ENCODE measurements at places on chromosomes 2 and 18.

- DNase-seq = no peak
Measured at GRCh38 chr2:26691881-26692278, 642 bp upstream of the KCNK3 start.

DNA sequence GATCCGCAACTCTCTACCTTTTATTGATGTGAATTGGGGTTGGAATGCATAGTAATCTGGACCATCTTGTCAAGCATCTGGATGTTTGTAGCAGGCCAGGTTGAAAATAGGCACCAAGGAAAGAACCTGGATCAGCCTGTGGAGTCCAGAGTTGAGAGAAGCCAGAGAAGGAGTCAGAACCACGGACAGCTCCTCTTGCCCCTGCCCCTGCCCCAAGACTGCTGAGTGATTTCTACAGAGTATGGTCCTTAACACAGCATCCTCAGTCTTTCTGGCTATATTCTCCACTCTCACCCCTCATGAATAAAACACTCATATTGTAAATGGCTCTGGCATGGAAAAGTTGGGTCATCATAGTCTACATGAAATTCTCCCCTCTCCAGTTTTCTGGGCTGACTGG, 154.6 kb downstream of the LOXHD1 start:
- DNase-seq = no peak

GRCh38 chr2:204170411-204170810, 233.8 kb downstream of the ICOS start:
- DNase-seq = no peak

- no peak for DNase-seq
Measured at GRCh38 chr2:105680357-105680756, 64.4 kb upstream of the NCK2 start.

DNA sequence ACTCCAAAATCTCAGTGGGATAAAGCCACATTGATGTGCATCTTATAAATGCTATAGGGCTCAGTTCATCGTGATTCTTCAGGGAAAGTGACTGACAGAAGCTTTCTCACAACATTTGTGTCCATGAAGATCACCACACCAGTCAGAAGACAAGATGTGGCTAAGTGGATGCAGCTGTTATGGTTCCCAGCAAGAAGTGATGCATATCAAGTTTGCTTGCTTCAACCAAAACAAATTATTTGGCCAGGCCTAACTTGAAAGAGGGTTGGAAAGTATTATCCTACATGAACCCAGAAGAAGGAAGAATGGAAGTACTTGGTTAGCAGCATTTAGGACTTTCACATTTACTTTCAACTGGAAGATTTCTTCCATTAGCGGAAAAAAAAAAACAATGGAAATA, 210.0 kb upstream of the ACVR2A start:
- DNase-seq = no peak

GRCh38 chr2:207530160-207531031, 634 bp downstream of the CREB1 start:
- no peak for DNase-seq

DNA sequence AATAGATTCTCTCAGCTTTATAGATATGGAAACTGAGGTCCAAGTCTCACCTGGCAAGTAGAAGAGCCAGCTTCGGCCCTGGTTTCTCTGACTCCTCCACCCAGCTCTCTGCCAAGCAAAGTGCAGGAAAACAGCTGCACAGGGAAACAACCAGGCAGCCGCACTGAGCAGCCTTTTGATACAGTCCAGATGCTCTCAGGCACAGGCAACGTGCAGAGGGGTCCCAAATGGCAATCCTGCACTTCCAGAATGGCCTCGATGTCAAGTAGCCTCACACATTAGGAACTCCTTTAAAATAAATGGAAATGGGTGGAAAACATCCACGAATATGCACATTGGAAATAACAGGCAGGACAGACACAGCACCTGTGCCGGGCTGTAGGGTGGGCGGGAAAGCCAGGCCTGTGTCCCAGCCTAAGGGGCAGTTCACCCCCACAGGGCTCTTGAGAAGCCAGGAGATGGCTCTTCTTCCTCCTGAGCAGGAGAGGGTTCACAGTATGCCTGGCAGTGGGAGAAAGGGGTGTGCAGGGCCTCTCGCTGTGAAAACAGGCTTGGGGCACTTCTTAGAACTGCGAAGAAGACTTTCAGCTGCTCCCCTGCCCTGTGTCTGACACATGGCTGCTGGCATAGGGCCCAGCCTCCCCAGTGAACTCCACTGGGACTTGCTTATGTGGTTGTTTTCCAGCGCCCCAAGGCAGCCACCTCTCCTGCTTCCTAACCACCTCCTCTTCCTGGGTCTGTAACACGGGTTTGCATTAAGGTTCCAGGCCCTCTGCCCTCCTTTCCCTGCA, 63.9 kb upstream of the TUBA3E start:
- no peak for DNase-seq

- DNase-seq = no peak
Measured at GRCh38 chr2:106316915-106317314, 122.8 kb upstream of the UXS1 start.
